ENCODE measurements at places on chromosomes 3 and 15.

GRCh38 chr15:26981492-26981891, 10.5 kb downstream of the GABRG3 start:
- DNase-seq: no peak

- no peak for DNase-seq
Observed at GRCh38 chr15:66592505-66593218, 26.9 kb upstream of the LCTL start.

DNA sequence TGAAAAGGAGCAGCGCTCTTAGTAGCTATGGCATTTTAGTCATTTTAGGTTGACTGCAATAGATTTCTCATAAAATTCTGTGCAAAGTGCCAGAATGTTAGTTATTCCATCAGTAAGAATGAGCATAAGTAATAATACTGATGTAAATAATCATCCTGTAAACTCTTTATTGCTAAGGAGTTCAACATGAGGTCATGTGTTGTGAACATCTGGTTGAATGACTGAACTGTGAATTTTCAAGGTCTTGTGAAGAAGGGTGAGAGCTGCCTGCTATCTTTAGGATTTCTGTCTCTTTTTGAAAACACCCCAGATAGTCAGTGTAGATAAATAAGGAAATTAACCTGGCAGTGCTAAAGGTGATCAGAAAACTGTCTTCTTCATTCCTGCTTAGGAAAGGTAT, 333.4 kb upstream of the TBC1D5 start:
- no peak for DNase-seq

DNA sequence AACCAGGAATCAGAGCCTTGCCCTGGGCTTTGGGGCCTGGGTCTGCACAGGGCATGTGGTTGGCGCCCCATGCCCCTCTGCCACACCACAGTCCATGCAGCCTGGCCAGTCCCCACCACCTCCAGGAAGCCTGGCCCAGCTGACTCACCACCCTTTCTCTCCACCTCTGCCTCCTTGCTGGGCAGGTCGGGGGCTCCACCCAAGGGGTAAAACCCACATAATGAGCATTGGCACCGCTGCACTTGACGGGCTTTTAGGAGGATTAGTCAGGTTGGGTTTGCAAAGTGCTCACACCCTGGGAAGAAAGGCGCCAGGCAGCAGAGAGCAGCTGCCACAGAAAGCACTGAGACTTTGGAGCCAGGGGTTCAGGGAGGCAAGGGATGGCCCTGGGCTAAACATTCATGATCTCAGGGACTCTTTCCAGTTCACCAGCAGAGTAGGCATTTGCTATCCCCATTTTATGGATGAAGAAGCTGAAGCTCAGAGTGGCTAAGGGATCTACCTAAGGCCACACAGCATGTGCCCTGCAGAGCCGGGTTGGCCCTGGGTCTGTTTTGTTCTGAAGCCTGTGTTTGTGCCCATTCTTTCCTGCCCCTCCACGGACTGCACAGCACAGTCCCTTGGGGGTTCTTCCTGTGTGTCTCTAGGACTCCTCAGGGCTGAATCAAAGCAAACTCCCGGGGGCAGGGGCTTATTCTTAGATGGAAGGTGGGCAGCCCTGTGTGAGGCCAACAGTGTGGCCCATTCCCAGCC, 113.4 kb downstream of the ETFA start:
- no peak for DNase-seq

DNA sequence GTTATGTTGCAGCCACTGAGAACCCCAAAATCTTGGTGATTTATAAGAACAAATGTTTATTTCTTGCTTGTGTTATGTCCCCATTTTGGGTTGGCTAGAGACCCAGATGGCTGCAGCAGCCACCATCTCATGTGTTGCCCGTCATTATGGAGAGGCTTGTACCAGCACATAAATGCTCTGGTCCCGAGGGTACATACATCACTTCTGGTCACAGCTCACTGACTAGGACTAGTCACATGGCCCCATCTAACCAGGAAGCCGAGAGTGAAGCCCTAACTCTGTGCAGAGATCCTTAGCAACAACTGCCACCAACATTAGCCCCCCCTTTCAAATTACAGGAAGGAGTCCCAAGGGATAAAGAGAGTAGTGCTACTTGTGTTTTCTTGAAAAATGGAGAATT, 25.5 kb upstream of the HACD2 start:
- DNase-seq: no peak

GRCh38 chr15:71572452-71573053, 237.8 kb upstream of the NR2E3 start:
- no peak for DNase-seq

DNA sequence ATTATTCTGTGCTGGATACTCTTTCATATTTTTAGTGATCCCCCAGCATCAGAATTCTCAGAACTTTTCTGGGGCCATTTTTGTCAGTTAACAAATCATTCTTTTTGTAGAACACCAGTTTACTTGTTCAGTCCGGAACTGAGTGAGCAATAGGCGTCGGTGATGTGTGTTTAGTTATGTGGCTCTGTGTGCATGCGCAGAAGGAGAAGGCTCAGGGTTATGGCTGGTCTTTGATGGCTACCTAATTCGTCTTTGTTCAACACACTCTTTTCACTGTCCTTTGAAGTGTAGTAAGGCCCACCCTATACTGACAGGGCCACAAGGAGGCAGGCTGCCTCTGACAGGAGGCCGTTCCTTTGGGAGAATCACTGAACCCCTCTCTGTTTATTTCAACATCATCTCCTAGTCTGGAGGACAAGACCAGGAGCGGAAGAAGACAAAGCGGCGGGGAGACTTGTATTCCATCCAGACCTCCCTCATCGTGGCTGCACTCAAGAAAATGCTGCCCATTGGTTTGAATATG, 158.2 kb upstream of the CHRM5 start:
- no peak for DNase-seq

DNA sequence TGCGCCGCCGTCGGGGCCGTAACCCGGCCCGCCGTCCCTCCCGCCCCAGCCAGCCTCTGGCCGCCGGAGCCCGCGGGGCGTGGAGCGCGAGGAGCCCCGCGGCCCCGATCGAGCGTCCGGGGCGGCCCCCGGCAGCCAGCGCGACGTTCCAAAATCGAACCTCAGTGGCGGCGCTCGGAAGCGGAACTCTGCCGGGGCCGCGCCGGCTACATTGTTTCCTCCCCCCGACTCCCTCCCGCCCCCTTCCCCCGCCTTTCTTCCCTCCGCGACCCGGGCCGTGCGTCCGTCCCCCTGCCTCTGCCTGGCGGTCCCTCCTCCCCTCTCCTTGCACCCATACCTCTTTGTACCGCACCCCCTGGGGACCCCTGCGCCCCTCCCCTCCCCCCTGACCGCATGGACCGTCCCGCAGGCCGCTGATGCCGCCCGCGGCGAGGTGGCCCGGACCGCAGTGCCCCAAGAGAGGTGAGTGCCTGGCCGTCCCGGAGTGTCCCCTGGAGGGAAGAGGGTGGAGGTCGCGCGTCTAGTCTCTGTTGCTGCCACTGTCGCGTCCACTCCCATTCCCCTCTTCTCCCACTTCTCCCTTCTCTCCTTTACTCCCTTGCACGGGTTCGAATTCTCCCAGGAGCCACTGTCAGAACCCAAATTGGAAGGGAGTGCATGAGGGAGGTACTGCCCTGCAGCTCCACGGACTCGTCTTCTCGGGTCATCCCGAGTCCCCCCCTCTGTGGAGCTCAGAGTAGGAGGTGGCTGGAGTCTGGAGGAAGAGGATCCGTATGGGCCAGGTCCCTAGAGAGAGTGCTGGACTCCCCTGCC, 585 bp downstream of the CSK start:
- DNase-seq: peak; percentile 56

DNA sequence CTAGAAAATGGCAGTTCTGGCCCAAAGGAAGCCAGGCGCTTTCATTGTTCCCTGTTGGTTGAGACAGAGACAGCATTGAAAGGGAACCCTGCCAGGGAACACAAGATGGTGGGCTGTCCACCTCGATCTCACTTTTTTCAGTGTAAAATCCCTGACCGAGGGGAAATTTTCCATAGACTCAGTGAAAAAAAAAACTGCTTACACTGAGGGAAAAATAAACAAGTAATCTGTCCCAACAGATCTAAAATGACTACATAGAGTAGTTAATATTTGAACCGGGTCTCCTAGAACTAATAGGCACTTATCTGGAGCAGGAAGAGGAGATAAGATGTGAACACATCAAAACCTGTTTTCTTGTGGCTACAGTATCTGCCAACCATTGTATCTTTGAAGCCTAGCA, 763.4 kb upstream of the GOLIM4 start:
- no peak for DNase-seq

- DNase-seq: no peak
Observed at GRCh38 chr3:48633256-48633655, 2.0 kb downstream of the SLC26A6 start.

GRCh38 chr3:124685481-124685880, 44.8 kb upstream of the UMPS start:
- no peak for DNase-seq

DNA sequence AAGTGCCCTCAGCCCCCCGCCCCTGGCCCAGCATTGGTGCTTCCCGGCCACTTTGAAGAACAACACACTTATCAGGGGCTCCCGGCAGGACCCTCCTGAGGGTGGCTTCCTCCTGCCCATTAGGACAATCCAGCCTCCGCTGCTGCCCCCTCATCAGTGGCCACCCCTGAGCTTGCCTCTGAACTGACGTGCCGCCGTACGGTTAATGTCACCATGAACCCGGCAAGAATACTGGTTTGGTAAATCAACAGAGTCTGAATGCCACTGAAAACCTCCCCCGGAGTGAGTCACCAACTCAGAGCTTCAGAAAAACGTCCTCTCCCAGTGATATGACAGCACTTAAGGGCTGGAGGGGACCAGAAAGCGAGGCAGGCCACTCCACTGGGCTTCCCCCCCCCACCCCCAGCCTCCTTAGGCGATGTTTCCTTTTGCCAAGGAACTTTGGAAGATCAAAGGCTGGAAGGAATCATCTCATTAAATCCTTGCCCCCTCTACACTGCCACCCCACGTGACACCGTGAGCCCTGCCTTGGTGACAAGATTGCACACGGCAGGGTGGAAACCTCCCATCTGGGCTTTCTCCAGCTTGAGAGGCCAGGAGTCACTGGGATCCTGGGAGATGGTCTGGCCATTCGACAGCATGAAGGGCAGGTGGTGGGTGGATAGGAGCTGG, 142.1 kb downstream of the NUP210 start:
- DNase-seq: no peak

GRCh38 chr3:126259411-126260391, 79.3 kb upstream of the ALDH1L1 start:
- DNase-seq: peak; percentile 4

GRCh38 chr3:111084911-111085310, 13.3 kb downstream of the NECTIN3 start:
- DNase-seq: no peak

DNA sequence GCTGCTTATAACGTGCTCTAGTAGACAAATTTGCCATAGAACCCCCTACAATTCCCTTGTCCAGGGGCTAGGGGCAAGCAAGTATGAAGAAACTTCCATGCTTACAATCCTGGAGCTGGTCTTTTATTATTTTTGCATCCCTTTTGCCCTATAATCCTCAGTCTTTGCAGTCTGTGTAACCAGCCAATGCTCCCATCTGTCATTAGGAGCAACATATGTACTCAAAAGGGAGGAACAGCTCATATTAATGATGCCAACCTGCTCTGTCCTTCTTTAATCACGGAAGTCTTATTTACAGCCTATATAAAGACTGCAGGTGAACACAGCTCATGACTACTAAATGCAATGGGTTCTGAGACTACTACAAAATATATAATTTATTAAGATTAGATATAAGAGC, 263.3 kb downstream of the ZIC1 start:
- DNase-seq: no peak

GRCh38 chr3:143207338-143207961, 87.9 kb downstream of the CHST2 start:
- DNase-seq: no peak

DNA sequence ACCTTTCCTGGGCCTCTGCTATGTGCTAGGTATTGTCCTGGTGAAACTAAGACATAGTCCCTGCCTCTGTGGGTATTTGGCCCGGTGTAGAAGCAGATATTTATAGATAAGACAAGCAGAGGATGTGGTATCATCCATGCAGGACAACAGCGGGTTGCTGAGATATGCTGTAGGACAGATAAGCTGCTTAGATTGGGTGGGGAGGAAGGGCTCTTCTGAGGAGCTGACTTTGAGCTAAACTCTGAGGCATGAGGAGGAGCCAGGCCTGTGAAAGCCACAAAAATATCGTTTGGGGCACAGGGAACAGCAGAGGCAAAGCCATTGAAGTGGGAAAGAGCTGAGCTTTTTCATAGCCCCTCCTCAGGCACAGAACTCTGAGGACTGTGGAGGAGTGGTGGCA, 492.5 kb upstream of the CFAP20DC start:
- no peak for DNase-seq

- DNase-seq: peak; percentile 93
Observed at GRCh38 chr15:69394556-69395282, 19.4 kb upstream of the KIF23 start.

DNA sequence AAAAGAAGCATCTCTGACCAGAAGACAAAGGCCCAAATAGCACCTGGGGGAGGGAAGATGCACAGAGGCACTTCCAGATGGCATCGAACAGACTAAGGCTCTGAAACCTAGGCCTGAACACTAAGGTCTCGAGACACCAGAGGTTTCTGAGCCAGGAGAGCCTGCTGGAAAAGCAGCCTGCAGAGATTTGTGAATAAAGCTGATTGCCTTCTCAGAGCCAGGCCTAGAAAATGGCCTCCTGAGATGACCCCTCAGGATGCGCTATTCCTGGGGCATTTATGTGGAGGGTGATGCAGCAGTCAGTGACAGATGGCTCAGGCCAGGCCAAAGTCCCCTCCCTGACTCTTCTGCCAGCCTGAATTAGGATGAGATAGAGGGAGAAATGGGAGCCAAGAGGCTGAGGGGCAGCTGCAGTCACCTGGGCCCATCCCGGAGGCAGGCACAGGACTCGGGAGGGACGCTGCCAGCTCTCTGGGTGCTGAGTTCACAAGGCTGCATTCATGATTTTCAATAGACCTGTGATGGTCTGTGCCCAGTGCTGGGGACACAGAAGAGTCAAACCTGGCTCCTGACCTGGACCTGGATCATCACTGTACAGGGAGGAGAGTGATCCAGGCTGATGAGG, 6.9 kb downstream of the PRSS50 start:
- no peak for DNase-seq

GRCh38 chr15:32861174-32861573, 143.4 kb downstream of the GREM1 start:
- DNase-seq: no peak

- DNase-seq: no peak
Observed at GRCh38 chr3:171212648-171213047, 186.1 kb upstream of the SLC2A2 start.

- no peak for DNase-seq
Observed at GRCh38 chr3:160105907-160106584, 117.4 kb downstream of the IL12A start.

GRCh38 chr3:50442945-50443579, 60.4 kb downstream of the CACNA2D2 start:
- DNase-seq: no peak

GRCh38 chr15:45618813-45619212, 16.0 kb upstream of the SQOR start:
- DNase-seq: no peak

GRCh38 chr3:52433328-52433995, 11.4 kb downstream of the SEMA3G start:
- DNase-seq: no peak

DNA sequence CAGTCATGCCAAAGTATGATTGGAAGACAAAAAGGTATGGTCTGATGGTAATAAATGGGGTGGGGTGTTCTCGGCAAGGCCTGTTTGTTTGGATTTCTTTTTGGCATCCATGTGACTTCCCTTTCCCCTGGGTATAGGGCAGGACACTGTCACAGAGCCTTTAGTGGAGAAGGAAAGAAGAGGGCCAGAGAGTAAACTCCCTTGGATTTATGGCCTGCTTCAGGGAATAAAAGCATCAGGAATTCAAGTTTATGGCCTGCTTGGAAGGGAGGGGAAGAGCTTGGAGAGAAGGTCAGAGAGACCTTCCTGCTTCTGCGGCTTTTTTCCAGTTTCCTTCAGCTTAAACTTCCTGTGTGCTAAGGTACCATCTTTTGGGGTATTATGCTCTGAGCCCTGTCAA, 179.4 kb upstream of the ADAMTS9 start:
- no peak for DNase-seq
